ENCODE measurements at places on chromosomes 11 and 22. TPM values are rescaled to one million over a fixed set of nuclear protein-coding genes. Genes with fewer than 3 reads are reported as not detected.

The MOV10L1 gene
- 0.43 TPM for total RNA-seq

The PKDREJ gene
- 0.11 TPM for total RNA-seq

The GTSE1 gene
- total RNA-seq, result 8.4 TPM

The JOSD1 gene
- 66.5 TPM for total RNA-seq

The OR56A1 gene
- not detected for total RNA-seq

The PANX2 gene
- 0.11 TPM for total RNA-seq

The HOATZ gene
- total RNA-seq, result not detected

The MPZL2 gene
- 2.9 TPM for total RNA-seq

The A4GALT gene
- 31.4 TPM for total RNA-seq

The PLAAT5 gene
- total RNA-seq, result 0.39 TPM

The RBMXL2 gene
- total RNA-seq, result not detected

The DEFB131B gene
- total RNA-seq, result not detected

The PHETA2 gene
- total RNA-seq, result 23.1 TPM

The CCDC157 gene
- total RNA-seq, result 1.4 TPM

The VPREB1 gene
- total RNA-seq, result not detected

The TTC17 gene
- 91.1 TPM for total RNA-seq

The CTSW gene
- not detected for total RNA-seq

The TSSK2 gene
- total RNA-seq, result not detected

The OR52A1 gene
- total RNA-seq, result not detected

The TRIM49 gene
- not detected for total RNA-seq

The TAF1D gene
- 178 TPM for total RNA-seq

The OR6A2 gene
- 0.76 TPM for total RNA-seq

The FOSL1 gene
- 13.1 TPM for total RNA-seq

The CLDN5 gene
- 0.13 TPM for total RNA-seq

The OR8G5 gene
- not detected for total RNA-seq

The PATE4 gene
- not detected for total RNA-seq

All from articular chondrocyte of knee joint (primary cell).